Kidney glomerular epithelial cell (primary cell): ENCODE measurements at places on chromosomes 5 and 9.
A peak's percentile ranks its signal among the peaks of the same experiment; 100 is the strongest.

- no peak for DNase-seq
Measured at GRCh38 chr9:2180704-2181103, 165.6 kb downstream of the SMARCA2 start.

- DNase-seq, result no peak
Measured at GRCh38 chr9:32344551-32345182, 39.8 kb upstream of the ACO1 start.

DNA sequence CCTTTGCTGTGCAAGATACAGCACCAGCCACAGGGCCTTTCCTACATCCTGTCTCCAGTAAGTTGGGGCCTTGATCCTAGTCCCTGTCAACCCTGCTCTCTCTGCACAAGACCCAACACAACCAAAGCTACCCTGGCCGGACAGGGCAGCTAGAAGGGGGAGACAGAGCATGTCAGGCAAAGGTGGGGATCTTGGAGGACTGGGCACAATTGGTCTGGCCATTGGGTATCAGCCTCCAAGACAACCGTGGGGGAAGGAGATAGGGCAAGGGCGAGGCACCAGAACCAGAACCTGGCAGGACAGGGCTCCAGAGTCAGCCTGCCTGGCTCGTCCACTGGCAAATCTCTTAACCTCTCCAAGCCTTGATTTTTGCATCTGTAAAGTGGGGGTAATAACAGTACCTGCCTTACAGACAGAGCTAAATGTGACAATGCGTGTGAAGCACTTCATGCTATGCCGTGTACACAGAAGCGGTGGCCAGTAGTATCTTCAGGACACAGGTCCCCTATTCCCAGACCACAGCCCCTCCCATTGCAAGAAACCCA, 51.6 kb upstream of the CDKN2AIPNL start:
- no peak for DNase-seq

- DNase-seq, result peak; percentile 96
Measured at GRCh38 chr9:70120834-70121510, 77.3 kb downstream of the MAMDC2 start.

GRCh38 chr5:32172923-32173266, 1.2 kb downstream of the GOLPH3 start:
- no peak for DNase-seq

GRCh38 chr5:74493411-74493810, 147.1 kb downstream of the ENC1 start:
- peak; percentile 90 for DNase-seq

DNA sequence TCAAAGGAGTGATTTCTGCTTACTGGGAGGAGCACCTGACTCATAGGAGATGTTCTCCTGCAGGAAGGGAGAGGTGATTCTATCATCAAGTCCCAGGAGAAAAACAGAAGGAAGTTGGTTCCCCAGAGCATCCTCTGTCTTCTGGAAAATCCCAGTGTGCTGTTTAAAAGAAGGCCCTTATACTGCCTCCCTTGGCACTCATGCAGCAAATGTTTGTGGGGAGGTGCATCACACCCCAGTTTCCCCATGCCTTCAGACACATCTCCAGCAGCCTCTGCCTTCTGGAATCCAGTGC, 63.1 kb downstream of the PPARGC1B start:
- DNase-seq, result no peak

DNA sequence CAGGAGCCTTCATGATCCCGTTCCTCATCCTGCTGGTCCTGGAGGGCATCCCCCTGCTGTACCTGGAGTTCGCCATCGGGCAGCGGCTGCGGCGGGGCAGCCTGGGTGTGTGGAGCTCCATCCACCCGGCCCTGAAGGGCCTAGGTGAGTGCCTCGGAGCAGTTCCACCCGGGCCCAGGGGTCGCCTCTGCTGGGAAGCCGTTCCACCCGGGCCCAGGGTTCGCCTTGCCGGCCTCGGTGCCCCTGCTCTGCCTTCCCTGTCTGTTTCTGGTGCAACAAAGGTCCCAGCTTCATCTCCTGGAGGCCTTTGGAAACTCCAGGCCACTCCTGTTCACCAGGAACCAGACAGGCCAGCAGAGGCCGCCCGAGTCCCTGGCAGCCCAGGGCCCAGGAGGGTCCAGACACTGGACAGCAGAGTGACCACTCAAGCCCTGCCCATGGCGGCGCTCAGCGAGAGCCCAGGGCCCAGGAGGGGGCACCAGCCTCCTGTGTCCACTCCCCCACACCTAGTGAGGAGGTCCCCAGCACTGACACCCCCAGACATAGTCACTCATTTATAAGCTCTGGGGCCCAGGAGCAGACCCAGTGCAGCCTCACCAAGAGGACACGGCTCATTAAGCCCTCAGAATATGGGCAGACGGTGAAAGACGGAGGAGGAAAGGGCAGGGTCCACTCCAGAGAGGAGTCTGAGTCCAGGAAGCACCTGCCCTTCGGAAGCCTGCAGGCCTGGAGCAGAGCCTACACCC, 7.5 kb downstream of the SLC6A19 start:
- peak; percentile 52 for DNase-seq

DNA sequence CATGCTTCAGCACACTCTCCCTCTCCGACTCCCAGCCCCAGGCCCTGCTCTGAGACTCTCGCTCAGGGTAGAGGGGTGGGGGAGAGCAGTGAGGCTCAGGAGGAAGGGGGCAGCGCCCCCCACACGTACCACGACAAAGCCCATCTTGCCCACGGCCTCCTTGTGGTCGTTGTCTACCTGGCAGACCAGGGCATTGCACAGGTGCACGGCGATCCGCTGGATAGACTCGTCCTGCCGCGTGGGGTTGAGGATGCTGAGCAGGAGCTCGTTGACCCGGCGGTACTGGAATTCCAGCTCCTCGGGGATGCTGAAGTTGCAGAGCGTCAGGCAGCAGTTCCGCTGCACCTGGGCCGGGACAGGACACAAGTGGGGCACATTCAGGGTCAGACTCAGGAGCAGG, 18.5 kb upstream of the ZDHHC12 start:
- no peak for DNase-seq

DNA sequence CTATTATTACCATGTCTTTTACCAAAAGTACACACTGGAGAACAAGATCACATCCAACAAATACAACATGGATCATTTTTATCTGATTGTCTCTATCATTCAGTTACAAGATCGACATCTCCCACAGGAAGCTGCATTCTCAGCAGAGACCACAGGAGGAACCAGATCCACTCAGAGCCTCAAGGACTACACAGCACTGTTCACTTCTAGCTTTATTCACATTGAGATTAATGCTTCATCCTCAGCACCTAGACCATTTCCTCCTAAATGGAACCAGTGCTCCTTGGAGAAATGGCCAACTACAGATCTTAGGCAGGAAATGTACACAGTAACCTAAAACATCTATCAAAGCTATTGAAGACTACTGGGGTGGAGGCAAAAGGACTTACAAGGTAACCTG, 13.3 kb upstream of the C5orf15 start:
- no peak for DNase-seq

DNA sequence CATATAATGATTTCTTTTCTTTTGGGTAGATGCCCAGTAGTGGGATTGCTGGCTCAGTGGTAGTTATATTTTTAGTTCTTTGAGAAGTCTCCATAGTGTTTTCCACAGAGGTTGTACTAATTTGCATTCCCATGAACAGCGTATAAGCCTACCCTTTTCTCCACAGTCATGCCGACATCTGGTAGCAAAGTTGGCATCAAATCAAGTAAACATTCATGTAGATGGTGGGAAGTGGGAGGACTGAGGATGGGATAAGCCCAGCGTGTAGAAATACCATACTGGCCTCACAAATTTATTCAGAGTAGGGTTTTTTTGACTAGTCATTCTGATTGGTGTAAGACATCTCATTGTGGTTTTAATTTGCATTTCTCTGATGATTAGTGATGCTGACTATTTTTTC, 115.4 kb downstream of the EGFLAM start:
- no peak for DNase-seq

DNA sequence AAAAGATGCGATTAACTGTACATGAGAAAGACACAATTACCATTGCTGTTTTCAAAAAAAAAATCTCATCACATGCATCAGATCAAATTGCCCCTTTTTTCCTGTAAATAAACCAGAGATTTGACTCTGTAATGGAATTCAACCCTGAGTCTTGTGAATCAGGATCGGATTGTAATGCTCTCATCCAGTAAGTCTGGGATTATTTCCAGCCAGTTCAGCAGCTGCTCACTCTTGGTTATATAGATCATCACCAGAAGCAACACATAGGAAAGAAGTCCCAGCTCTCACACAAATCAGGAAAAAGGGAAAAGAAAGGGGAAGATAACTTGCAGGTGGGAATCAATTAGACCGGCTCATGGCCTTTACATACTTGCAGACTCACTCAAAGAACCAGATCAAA, 97.8 kb upstream of the SPOCK1 start:
- DNase-seq, result no peak

GRCh38 chr5:32790411-32790951, 79.4 kb downstream of the NPR3 start:
- no peak for DNase-seq

DNA sequence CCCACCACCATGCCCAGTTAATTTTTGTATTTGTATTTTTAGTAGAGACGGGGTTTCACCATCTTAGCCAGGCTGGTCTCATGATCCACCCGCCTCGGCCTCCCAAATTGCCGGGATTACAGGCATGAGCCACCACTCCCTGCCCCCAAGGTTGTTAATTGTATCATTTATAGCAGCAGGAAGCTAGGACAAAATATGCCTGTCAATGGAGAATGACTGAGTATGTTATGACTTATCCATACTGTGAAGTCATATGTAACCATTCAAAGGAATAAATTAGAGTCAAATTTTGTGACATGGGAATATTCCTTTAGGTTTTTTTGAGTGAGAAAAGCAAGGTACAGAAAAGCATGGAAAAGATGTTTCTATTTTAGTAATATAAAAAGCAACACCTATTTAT, 3.9 kb upstream of the DAB2 start:
- DNase-seq, result no peak

GRCh38 chr5:127920936-127921335, 162.6 kb upstream of the SLC12A2 start:
- no peak for DNase-seq

DNA sequence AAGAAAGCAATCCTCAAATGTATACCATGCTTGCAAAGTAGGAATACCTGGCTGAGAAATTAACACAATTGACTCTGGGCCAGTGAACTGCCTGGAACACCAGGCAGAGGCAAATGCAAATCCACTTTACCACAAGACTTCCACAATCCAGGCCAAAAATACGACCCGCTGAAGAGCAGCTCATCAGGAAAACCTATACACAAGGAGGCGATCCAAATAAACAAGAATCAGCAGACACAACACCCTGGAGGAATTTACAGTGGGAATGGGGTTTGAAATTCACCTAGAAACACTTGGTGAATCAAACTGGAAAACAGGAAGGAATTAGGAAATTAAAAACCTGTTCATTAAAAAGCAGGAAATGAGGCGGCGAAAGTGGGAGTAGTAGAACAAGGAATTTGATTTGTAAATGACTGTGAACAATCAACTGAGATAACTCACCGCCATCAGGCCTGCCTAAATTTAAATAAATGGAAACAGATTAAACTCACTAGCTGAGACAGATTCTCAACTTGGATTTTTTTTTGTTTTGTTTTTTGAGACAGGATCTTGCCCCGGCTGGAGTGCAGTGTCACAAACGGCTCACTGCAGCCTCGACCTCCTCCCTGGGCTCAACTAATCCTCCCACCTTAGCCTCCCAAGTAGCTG, 15.9 kb downstream of the CMBL start:
- DNase-seq, result no peak

GRCh38 chr5:95959888-95960666, 1.6 kb downstream of the ELL2 start:
- DNase-seq, result no peak

GRCh38 chr9:36401164-36401740, 1.2 kb upstream of the RNF38 start:
- DNase-seq, result peak; percentile 71

DNA sequence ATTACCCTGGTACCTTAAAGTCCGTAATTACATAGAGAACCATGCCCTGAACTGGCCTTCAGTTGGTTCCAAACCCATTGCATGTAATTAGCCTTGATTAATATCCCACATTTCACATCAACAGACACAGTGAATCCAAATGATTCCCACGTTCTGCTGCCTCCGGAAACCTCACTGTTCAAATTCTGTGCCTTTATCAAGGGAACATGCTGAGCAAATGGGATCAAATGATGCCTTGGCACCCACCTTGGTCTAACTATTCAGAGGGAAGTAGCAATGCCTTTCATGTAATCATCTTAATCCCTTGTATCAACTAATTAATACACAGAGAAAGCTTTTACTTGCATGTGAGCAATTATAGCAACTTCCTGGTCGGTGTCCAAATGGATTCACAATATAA, 100.6 kb downstream of the EFNA5 start:
- DNase-seq, result no peak

- no peak for DNase-seq
Measured at GRCh38 chr9:27599102-27599869, 26.0 kb upstream of the C9orf72 start.

- no peak for DNase-seq
Measured at GRCh38 chr5:158698768-158699284, 400.9 kb downstream of the EBF1 start.

DNA sequence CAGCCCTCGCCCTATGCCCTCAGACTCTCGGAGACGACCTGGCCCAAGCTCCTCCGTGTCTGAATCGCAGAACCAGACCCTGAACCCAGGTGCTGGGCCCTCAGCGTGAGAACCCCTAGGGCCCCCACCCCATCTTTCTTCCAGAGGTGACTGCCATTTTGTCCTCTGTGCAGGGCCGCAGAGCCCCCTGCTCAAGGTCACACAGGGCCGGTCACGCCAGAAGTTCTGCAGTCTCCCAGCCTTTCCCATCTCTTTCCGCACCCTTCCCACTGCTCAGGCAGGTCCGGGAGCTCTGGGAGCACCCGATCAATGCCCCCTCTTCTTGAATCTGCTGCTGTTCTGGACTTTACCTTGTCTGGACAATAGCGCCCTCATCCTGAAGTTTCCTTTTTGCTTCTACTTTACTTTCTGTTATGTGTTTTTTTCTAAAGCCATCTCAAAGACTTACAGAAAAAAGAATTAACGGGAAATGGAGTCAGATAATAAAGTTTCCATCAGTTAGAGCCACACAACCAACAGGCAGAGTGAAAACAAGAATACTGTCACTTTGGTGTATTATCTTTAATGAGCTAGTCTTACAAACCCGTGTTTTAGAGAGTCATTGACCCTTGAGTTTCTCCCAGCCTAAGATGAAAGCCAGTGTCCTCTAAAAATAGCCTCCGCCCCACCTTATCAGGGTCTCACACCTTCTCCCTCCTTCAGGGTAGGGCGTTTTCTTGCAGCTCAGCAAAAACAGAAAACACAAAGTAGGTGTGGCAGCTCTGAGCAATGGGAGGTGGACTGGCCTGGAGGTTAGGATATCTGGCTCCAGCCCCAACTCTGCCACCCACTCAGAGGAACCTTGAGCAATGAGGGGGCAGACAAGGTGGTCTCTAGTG, 1.8 kb downstream of the TMOD1 start:
- DNase-seq, result no peak

DNA sequence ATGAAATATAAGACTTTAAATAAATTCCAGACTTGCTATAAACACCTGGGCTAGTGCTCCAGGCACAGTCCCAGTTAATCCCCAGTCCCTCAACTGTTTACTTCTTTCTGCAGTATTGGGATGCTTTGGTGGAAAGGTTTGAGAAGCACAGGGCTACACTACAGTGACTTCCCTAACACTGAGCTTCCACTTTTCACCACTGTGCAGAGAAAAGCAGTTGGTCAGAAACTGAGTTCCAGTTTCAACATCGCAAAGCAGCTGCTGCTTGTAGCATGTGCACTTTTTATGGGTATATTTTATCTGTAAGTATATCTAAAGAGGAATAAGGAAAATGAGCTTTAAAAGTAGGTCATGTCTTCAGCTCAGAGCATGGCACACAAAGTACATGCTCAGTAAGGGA, 339.7 kb downstream of the NTRK2 start:
- no peak for DNase-seq
